Bronchial epithelial cell (primary cell): ENCODE measurements at places on chromosomes 5 and 9.
A peak's percentile ranks its signal among the peaks of the same experiment; 100 is the strongest.

GRCh38 chr5:154967421-154968024 is 26.6 kb downstream of the MRPL22 start:
- DNase-seq = peak; percentile 18

GRCh38 chr9:116959809-116960208 is 272.7 kb downstream of the TRIM32 start:
- DNase-seq = no peak

DNA sequence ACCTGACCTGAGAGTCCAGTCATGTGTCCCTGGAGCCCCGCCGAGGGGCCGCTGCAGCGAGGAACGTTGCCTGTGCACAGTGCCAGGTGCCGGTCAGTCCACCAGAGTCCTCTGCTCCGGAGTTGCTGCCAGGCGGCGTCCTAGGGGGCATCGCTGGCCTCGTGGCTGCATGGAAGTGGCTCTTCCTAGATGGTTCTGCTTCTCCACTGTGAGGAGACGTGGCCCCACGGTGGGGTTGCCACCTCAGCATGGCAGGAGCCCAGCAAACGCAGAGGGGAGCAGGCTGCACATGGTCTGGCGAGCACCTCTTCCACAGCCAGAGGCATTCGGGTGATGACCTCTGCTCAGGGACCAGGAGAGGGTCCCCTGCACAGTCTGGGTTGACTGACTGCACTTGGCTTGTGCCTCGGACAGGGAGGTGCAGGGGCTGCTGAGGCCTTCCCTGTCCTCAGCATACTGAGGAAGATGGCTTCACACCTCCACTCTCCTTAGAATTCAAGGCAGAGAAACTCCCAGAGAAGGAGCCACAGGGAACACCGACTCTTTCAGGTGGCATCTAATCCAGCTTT is 25.9 kb upstream of the POMT1 start:
- no peak for DNase-seq

GRCh38 chr5:56983593-56984361 is 31.9 kb upstream of the MIER3 start:
- no peak for DNase-seq

- DNase-seq = peak; percentile 66
Observed at GRCh38 chr9:20729523-20729922, 45.5 kb downstream of the FOCAD start.
